ENCODE measurements at places on chromosomes 7 and 10.

DNA sequence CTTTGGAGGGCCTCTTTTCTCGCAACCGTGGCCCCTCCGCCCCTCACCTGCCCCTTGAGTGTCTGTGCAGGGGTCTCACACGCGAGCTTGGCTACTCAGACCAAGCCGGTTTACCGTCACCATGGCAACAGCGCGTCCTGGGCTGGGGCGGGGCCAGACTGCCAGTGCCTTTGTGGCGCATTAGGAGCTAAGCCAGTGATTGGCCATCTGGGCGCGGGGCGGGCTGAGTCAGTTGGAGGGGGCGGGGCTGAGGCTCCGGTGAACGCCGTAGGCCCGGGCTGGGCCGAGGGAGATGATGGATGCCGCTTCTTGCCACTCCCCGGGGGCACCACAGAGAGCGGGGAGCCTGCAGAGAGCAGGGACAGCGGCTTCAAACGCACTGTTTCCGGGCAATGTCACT is 48.7 kb upstream of the FXYD4 start:
- peak; percentile 86 for ATAC-seq

GRCh38 chr7:139702313-139702731 is 75.5 kb downstream of the HIPK2 start:
- no peak for ATAC-seq

- no peak for ATAC-seq
Observed at GRCh38 chr10:33335551-33335800, 1.0 kb upstream of the NRP1 start.

DNA sequence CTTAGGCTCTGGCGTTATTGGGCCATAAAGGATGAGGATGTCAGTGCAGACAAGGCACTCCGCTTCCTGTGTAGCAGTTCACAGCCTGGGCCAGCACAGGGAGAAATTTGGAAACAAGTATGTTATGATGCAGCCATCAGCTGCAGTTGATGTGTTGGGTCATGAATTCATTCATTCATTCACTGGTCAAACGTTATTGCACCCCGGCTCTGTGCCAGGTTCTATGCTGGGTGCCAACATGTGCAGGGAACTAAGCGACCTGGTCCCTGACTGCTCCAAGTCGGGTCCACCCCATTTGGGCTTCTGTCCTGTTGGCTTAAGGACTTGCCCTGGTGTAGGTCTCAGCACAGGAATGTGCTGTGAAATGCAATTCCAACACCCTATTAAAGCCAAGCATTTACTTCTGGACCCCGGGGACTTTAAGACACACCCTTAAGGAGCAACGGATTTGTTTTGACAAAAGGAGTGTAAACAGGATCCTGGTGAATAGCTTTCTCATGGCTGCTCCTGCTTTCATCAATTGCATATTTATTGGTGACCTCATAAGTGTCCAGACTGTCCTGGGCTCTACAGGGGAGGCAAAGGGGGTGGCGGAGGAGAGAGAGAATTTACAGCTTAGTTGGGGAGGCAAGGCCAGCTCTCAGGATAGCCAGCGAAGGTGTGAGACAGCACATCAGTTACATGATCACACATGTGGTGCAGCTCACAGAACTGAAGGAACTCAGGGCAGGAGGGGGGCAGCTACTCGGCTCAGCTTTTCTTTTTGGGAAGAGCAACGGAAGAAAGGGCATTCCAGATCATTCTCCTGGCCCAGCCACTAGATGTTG is 158.6 kb downstream of the GRK5 start:
- ATAC-seq = peak; percentile 76

DNA sequence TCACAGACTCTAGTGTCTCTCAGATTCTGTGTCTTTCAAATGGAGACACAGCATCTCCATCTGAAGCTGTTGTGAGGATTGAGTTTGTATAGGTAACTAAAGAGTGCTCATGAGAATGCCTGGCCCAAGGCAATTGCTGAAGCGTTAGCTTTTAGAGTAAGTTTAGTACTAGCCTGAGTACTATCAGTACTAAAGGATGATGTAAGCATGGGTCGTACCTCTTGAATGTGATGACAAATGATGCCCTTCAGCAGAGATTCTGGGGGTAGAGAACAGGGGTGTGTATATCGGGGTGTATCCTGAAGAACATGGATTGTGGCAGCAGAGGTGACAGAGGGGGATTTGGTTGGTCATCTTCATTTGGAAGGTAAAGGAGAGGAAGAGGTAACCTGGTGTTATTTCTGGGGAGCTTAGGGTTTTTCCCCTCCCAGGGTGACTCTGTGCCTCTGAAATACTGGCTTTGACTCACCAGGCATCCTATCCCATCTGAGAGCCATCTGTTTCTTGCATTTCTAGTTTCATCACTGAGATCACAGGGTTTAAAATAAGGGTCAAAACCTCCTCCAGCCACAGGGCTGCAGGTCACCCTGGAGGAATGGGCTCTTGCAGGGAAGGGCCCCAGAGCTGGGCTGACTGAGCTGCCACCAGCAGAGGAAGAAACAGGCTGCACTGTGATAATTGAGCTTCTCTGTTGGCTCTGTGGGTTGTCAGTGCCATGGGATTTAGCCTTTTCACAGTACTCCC is 756.0 kb downstream of the KCNMA1 start:
- ATAC-seq = no peak

DNA sequence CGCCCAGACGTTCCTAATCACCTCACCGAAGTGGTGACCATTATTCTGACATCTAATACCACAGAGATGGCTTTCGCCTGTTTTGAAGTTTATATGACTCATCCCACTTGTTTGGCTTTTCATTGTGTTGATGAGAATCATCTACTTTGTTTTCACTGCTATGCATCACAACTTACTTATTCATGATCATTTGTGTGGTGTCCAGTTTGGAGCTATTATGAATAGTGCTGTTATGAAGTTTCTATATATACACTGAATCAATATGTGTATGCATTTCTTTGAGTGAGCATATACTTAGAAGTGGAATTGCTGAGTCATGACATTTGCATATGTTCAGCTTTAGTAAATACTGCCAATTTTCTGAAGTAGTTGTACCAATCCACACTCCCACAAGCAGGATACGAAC is 38.6 kb upstream of the TNKS2 start:
- no peak for ATAC-seq

DNA sequence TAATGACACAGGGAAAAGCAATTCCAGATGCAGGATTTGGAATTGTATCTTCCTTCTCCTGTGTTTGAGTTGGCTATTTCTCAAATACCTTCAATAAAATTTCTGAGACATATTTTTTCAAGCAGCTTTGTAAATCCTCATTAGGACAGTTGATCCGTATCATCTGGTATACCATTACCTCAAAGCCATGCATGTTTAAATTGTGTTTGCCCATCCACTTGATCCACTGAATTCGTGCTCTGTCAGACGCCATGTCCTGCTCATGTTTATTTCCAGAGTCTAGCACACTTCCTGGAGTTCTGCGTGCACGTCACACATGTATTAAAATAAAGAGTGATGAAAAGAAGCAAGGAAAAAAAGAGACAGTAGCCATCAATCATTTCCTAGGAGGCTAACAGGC is 141.8 kb upstream of the CDC14C start:
- no peak for ATAC-seq

Data from gastroesophageal sphincter (tissue), 4 donors.